ENCODE measurements at places on chromosomes 6 and 20. TPM values are rescaled to one million over a fixed set of nuclear protein-coding genes. Genes with fewer than 3 reads are reported as not detected.

DNA sequence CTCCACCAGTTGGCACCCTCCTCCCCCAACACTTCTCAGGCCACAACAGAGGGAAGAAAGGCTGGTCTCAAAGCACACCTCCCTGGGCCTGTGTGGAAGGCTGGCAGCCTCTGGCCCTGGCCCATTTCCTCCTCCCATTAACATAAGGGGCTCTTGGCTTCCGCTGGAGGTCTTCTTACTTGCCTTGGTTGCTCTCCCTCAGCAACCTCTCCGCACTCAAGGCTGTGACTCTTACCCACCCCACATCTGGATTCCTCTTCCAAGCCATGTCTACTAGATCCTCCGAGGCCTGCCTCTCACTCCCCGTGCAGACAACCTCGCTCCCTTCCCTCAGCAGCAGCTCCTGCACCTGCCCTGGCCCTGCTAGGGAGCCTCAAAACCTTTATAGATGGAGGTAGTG is 112.2 kb upstream of the PRND start:
- DNase-seq = no peak

Gene TAAR9
- total RNA-seq = not detected

- DNase-seq = no peak
Observed at GRCh38 chr6:6912817-6913744, 194.7 kb upstream of the RREB1 start.

DNA sequence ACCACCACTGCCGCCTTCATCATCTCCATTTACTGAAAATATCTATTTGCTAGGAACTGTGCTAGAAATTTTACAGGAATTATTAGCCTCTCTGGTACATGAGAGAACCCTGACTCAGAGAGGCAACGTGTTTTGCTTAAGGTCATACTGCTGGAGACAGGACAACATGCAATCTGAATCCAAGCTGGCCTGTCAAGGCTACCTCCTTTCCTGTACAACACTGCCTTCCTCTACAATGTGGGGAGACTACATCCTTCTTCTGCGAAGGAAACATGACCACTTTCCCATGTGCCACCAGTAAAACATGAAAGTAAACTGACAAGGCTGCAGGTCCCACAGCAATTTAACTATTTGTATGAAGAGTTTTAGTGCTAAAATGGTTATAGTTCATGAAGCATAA is 200.9 kb downstream of the BACH2 start:
- no peak for DNase-seq

Gene COL12A1
- 443 TPM for total RNA-seq

Gene SCGN
- 0.62 TPM for total RNA-seq

Gene EEF1A2
- total RNA-seq = 858 TPM

Gene GGTLC1
- not detected for total RNA-seq

Gene ARMC2
- 2.8 TPM for total RNA-seq
